ENCODE measurements at places on chromosomes 12 and 14.

- DNase-seq: no peak
Observed at GRCh38 chr14:64337888-64338615, 43.9 kb upstream of the ESR2 start.

GRCh38 chr12:9732921-9733461 lies at the start of gene CLECL1:
TSS of gene CLECL1 (minus strand) at chr12:9733097.
- DNase-seq: no peak

- no peak for DNase-seq
Observed at GRCh38 chr12:111442301-111443045, 36.8 kb downstream of the SH2B3 start.

GRCh38 chr12:27000961-27001360 lies 13.2 kb downstream of the TM7SF3 start:
- no peak for DNase-seq

GRCh38 chr12:27396216-27396815 lies 50.2 kb upstream of the SMCO2 start:
- DNase-seq: no peak

GRCh38 chr12:1620092-1620491 lies 8.9 kb upstream of the WNT5B start:
- DNase-seq: no peak

Data from stimulated activated CD4-positive, alpha-beta T cell treated with anti-CD3 and anti-CD28 coated beads, TNF-alpha, amount 100 ng/mL, for 24 hours (primary cell).